Mesothelial cell of epicardium (in vitro differentiated cells): ENCODE measurements at places on chromosomes 12 and 14.
A peak's percentile ranks its signal among the peaks of the same experiment; 100 is the strongest.

DNA sequence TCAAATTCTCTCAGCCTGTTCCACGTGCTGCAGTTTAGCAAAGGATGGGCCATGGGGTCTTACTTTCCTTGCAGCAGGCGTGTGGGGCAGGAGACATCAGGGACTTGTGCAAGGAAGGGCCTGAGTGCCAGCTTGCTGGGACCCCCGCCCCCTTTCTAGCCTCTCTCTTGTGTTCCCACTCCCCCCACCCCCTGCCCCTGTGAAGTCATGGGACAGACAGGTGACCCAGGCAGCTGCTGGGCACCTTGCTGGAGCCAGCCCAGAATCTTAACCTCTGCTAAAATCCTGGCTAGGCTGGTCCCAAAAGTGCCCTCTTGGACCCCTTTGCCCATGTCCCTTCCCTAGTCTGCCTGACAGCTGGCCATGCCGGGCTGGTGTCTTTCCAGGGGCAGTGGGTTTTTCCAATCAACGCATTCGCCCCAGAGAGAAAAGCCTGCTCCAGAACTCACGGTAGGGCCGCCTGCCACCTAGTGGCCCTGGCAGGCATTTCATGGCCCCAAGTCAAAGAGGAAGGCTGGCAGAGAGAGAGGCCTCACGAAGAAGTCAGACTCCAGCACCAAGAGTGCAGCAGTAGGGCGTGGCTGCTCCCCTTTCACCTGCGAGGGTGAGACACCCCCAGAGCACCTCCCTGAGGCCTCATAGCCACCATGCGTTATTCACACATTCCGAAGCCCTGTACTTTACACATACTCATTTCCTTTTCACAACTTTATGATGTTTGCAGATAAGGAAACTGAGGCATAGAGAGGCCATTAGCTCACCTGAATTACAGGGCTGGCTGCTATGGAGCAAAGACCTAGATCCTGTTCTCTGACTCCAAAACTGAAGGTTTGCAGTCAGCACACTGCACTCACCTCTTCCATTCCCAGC is 67.4 kb downstream of the LGMN start:
- DNase-seq = no peak

DNA sequence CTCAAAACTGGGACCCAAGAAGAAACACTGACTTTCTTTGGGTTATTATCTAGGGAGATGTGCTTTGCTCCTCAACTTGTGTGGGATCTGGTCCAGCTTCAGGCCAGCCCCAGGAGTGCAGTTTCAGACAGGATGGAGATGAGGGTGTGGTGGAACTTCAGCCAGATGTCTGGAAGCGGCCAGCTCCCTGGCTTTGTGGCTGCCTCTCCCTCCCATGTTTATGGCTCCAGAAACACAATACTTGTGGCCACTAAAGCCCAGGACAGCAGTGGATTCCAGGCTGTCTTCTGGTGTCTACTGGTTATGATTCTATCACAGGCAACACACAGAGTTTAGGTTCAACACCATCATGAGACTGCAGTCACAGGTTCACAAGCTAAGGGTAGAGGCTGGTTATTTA is 44.2 kb upstream of the EMP1 start:
- DNase-seq = no peak

- no peak for DNase-seq
Measured at GRCh38 chr12:112543751-112544150, 125.0 kb downstream of the PTPN11 start.

GRCh38 chr14:66842911-66843512 is 335.1 kb downstream of the GPHN start:
- no peak for DNase-seq

DNA sequence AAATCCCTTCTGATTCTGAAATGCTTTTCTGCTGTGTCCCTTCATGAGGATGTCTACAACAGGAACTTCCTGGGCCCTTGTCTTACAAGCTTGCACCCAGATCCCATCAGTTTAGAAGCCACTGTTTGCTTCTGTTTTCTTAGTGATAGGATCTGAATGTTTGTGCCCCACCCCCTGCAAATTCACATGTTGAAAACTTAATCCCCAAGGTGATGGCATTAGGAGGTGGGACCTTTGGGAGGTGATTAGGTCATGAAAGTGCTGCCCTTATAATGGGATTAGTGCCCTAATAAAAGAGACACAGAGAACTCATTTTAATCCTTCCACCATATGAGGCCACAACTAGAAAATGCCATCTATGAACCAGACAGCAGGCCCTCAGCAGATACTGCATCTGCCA is 36.0 kb upstream of the GNPNAT1 start:
- no peak for DNase-seq

- peak; percentile 25 for DNase-seq
Measured at GRCh38 chr14:64502887-64503433, 678 bp downstream of the ZBTB25 start.

DNA sequence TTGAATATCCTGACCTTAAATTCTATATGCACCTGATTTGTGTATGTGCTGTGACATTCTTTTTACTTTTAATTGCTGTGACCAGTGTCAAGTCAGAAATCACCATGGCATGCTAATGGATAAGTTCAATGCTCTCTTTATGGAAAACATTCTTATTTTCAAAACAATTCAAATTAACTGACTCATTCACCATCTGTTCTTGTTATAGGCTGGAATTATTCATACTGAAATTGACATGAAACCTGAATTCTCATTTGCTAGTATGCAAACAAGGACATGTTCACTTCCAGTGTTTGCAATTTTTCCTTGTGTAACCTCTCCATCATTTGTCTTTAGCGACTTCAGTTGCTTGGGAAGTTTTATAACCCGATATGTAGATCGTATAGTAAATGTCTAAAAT is at the start of gene TAS2R30:
TSS of gene TAS2R30 (minus strand) at position 340 of the 400 bp plus-strand sequence. CDS start 400 bp downstream, outside the sequence.
- no peak for DNase-seq

GRCh38 chr12:106753526-106753925 is 21.0 kb upstream of the RIC8B start:
- no peak for DNase-seq

GRCh38 chr12:12877153-12877768 is 14.1 kb upstream of the GPRC5A start:
- no peak for DNase-seq

- DNase-seq = no peak
Measured at GRCh38 chr12:108324351-108325017, 14.6 kb downstream of the CMKLR1 start.

GRCh38 chr14:29227631-29228030 is 461.0 kb downstream of the FOXG1 start:
- DNase-seq = no peak

- no peak for DNase-seq
Measured at GRCh38 chr14:31788340-31788739, 227.1 kb downstream of the NUBPL start.

DNA sequence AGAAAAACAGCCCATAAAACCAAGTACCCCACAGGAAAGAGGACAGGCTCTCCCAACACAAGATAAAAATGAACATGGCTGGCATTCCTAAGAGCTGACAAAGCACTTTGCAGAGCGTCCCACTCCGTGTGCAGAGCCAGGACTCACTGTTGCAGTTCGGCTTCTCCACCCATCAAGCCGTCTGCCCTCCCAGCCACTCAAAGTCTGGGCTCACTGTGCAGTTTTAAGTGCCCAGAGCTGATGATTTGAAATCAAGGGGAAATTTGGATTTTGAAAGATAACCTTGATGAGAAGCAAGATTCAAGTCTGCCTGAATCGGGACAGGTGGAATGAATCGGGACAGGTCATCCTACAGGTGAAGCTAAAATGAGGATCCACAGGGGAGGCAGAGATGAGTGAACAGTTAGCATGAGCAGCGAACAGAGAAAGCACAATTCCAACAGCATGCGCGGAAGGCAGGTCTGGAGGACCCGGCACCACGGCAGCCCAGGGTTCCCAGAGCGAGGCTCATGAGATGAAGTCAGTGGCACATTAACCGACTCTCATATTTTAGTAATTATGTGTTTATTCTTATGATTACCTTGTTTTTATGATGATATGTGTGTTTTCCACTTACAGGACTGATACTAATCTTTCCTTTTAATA is 39.8 kb upstream of the GPR68 start:
- no peak for DNase-seq

DNA sequence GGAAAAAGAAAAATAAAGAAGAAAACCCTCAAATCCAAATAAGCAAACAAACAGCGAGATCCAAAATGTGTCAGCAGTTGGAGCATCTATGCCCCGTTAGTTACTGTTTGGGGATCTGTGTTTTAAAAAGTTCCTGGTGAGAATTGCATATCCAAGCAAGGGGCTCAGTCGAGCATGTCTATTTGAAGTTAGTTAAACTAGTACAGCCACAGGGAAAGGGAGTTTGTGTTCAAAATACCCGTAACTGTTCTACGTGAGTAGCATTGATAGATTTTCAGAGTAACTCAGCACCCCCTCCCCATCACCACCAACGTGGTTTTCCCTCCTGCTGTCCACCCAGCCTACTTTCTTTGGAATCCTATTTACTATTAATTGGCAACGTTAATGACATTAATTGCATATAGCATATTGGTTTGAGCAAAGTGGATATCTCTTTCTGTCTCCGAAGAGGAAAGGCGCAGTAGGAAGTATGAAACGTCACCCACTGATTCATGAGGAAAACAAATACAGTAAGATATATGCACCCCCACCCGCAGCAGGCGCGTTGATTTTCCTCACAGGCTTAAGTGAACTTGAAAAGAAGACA is 1.5 kb downstream of the NPAS3 start:
- no peak for DNase-seq

- no peak for DNase-seq
Measured at GRCh38 chr12:100154474-100155247, 12.0 kb upstream of the BLTP3B start.
